SJCRH30 (cell line): ENCODE measurements at places on chromosomes 11 and 22.

DNA sequence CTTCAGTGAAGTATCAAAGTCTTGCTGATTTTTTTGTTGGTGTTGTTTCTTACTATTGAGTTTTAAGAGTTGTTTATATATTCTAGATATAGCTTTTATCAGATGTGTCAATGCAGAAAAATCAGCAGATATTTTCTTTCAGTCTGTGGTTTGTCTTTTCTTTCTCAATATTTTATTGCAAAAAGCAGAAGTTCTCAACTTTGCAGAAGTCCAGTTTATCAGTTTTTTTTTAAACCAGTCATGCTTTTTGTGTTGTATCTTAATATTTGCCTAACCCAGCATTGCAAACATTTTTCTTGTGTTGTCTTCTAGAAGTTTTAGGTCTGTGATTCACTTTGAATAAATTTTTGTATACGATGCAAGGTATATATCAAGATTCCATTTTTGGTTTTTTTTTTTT, 7.0 kb downstream of the ASRGL1 start:
- no peak for DNase-seq

DNA sequence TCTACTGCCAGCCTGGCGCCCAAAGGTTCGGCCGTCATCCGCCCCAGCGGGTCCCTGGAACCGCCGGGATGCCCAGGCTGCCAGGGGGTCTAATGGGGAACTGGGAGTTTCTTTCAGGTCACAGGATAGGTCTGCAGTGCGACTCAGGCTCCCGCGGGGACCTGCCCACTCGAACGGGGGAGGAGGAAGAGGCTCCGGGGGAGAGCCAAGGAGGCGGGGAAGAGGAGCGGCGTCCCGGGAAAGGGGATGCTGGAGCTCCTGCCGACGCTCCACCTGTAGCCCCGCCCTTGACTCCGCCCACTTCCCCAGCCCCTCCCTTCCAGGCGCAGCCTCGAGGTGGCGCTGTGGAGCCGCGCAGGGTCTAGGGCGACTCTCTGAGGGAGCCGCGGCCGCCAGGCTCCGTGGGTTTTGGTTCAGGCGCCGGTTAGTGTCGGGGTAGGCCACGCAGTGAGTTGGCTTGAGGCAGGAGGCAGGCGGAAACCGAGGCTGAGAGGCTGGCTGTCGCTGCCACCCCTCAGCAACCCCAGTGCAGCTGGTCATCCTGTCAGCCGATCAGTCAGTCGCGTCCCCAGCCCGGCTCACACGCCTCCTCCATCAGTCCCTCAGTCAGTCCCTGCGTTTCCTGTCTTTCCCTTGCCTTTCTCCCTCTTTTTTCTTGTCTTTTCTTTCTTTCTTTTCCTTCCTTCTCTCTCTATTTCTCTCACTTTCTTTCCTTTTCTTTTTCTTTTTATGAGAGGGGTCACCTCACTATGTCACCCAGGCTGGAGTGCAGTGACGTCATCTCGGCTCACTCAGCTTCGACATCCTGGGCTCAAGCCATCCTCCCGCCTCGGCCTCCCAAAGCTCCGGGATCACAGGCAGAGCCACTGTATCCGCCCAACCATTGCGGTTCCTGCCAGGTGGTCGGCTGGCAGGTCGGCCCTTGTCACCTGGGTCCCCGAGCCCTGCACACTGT, 26.4 kb downstream of the YWHAH start:
- peak; percentile 76 for DNase-seq

GRCh38 chr11:64969209-64969608, 2.7 kb downstream of the MAJIN start:
- DNase-seq, result no peak

GRCh38 chr11:4916581-4916980, 2.6 kb downstream of the OR51G2 start:
- DNase-seq, result no peak
